ENCODE measurements at places on chromosomes 3 and 15. TPM values are rescaled to one million over a fixed set of nuclear protein-coding genes. Genes with fewer than 3 reads are reported as not detected.

The XCR1 gene
- total RNA-seq = 0.05 TPM

The FMN1 gene
- total RNA-seq = 0.07 TPM

The SPESP1 gene
- total RNA-seq = 0.64 TPM

The HIGD2B gene
- 0.16 TPM for total RNA-seq

The TMEM44 gene
- total RNA-seq = 6.9 TPM

The ECE2 gene
- total RNA-seq = not detected

The SETD5 gene
- total RNA-seq = 125 TPM

The RBMS3 gene
- total RNA-seq = 0.41 TPM

The HRH1 gene
- total RNA-seq = 0.43 TPM

The C3orf18 gene
- total RNA-seq = 44.3 TPM

The POTEB2 gene
- not detected for total RNA-seq

The OGG1 gene
- 40.1 TPM for total RNA-seq

The IL16 gene
- 199 TPM for total RNA-seq

The ACKR2 gene
- total RNA-seq = 1.00 TPM

The SCAPER gene
- 28.8 TPM for total RNA-seq

The GOLGA6L1 gene
- total RNA-seq = not detected

The BCHE gene
- total RNA-seq = not detected

The KNG1 gene
- not detected for total RNA-seq

The ZIC1 gene
- not detected for total RNA-seq

The CLDN18 gene
- not detected for total RNA-seq

The AHSG gene
- not detected for total RNA-seq

The CA12 gene
- total RNA-seq = not detected

The ENTPD3 gene
- total RNA-seq = not detected

The SYNPR gene
- not detected for total RNA-seq

The KCNAB1 gene
- total RNA-seq = not detected

The LRRC31 gene
- not detected for total RNA-seq

The GCNT3 gene
- total RNA-seq = not detected

The PCSK6 gene
- 3.3 TPM for total RNA-seq

The AMT gene
- 4.8 TPM for total RNA-seq

The RPL29 gene
- 1,360 TPM for total RNA-seq

The CISH gene
- total RNA-seq = 386 TPM

The RTP3 gene
- not detected for total RNA-seq
